ENCODE measurements at places on chromosomes 2 and 18.

DNA sequence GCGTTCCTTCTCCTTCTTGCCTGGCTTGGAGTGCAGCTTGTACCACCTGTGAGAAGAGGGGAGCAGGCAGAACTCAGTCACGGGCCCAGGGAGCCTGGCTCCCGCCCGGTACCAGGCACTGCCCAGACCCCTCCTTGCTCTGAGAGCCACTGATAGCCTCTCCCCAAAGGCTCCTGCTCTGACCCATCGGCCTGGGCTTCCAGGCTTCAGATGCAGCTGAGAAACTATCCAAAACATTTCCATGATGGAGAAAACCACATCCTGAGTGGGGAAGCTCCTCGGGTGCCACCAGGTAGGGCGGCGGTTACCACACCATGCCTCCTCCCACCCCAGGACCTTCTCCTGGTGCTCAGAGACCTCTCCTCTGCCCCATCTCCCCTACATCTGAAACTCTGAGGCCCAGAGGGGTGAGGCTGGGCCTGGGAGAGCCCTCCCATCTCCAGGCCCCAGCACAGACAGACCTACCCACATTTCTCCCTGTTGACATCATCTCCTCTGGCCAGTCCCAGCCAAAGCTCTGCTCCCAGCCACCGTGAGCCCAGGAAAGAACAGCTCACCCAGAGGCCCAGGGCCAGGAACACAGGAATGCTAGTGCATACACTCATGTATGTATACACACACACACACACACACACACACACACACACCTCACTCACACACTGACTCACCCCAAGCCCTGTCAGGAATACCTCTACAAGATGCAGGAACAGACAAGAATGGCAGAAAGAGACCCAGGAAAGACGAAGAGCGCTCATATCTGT is 17.9 kb upstream of the SFXN5 start:
- DNase-seq, result no peak

DNA sequence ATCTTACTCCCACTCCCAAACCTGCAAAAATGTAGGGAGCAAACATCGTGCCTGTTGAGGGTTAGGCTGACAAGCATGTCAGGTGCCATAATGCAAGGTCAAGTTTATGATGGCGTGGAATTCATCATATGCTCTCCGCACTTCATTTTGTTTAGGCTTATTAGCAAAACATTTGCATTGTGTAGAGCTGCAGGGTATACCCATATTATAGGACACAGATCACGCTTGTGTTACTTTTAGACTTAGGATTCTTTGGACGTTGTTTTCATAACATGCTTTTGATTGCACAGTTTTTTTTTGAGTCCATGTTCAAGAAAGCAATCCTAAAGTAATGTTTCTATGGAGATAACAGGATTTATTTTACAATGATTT is 22.9 kb downstream of the MBP start:
- DNase-seq, result no peak

- DNase-seq, result no peak
These were observed 1.5 kb downstream of the EXOC6B start for GRCh38 chr2:72824224-72824842.

- DNase-seq, result no peak
These were observed 24.8 kb upstream of the HDAC4 start for GRCh38 chr2:239425631-239426030.

GRCh38 chr2:18987592-18988073 is 370.8 kb downstream of the OSR1 start:
- no peak for DNase-seq

GRCh38 chr2:176380341-176380740 is 111.1 kb downstream of the MTX2 start:
- DNase-seq, result no peak

DNA sequence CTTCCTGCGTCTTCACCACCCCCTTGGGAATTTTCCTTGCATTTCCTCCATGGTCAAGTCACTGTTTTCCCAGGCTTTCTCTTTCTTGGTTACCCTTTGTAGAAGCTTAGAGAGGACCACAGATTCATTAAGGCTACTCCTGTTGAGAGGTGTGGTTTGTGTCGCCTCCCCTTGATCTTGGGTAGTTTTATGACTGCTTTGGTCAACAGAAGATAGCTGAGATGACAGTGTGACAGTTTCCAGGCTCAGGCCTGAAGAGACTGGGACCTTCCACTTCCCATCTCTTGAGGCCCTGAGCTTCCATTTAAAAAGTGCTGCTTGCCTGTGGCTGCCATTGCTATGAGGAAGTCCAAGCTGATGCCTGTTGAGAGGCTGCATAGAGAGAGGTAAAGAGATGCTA is 5.4 kb downstream of the ACOXL start:
- DNase-seq, result no peak

DNA sequence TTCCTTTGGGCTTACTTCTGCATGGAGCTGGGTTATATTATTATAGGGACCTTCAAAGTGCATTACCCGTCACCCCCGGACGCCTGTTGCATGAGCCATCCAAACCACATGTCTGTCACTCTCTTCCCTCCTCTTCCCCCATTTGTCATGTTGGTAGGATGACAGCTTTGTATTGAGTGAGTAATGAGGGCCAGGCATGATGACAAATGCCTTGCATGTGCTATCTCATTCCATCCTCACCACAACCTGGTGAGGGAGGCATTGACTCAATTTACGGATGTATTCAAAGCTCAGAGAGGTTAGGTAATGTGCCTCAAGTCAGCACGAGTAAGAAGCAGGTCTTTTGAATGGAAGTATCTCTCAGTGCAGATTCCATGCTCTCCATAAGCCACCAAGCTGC is 510.5 kb upstream of the TNP1 start:
- DNase-seq, result no peak

DNA sequence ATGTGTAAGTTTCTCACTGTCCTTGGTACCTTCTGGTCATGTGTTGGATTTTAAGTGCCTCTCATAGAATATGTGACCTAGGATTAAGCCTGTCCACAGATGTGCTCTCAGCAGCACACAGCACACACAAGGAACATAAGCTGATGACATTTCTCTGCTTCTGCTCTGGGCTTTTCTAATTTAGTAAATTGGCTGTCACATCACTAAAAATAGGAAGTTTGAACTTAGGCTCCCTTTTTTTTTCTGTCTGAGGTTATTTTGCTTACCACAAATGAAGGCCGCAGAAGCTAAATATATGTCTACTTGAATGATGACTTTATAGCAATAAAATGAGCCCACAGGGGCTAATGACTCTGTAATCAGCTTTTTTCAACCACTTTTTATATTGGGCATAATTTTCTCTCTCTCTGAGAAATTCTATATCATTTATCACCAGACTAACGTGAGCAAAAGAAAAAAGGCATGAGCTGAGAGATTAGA is 150.2 kb upstream of the KLHL14 start:
- no peak for DNase-seq
